ENCODE measurements at places on chromosomes 2 and 18. TPM values are rescaled to one million over a fixed set of nuclear protein-coding genes. Genes with fewer than 3 reads are reported as not detected.

The FBLN7 gene
- 0.46 TPM for polyA plus RNA-seq

The AGXT gene
- polyA plus RNA-seq = not detected

The ACADL gene
- not detected for polyA plus RNA-seq

The CCBE1 gene
- polyA plus RNA-seq = not detected

The PIK3C3 gene
- 13.2 TPM for polyA plus RNA-seq

The COLEC12 gene
- polyA plus RNA-seq = not detected

The GPR155 gene
- 4.2 TPM for polyA plus RNA-seq

The CKAP2L gene
- 0.10 TPM for polyA plus RNA-seq

The IL1RL1 gene
- polyA plus RNA-seq = not detected

All from B cell (primary cell).